ENCODE measurements at places on chromosomes 3 and 15.

DNA sequence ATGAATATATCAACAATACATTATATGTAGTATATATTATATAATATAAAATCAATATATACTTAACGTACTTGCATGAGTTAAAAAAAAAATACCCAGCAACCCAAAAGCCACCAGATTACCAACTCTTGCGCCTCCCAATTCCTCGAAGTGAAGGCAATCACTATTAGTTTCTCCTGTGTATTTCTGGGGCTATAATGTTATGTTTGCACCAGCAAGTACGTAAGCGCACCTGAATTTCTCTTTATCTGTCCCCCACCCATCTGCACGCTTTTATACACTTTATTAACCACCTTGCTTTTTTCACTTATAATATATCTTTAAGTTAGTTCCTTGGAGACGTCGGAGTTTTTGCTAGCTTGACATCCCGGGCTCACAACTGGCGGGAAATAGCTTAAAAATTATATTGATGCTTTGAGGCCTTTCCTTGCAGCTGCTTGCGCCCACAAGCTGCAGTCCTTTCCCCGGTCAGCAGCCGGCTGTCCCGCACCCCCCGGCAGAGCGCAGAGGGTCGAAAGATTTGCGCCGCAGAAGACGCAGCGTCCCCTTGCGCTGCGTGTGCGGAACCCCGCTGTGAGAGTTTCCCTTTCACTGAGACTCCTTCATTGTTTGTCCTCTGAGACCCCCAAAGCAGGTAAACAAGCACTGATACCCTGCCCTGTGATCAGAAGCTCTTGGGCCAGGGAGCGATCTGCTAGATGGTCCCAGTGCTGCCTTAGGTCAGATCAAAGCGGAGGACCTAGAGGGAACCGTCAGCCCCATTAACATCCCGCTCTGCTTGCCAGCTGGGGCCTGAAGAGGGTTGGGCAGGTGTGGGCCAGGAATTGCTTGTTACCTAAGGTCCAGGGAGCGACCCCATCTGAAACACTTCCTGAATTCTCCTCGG lies 8.9 kb upstream of the EOMES start:
- no peak for DNase-seq

DNA sequence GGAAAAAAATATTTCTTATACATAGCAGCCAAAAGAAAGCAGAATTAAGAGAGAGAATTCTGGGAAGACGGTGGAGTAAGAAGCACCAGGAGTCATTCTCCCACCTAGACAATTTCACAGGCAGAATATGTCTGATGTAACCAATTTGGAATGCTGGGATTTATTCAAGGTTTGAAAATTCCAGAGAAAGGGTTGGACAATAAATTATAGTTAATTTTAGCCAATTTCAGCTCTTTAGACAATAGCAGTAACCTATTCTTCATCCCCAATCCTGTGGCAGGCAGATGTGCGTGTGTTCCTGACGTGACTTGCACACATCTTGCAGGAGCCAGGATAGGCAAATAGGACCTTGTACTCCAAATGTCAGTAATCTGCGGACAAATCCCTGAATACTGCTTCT lies 541.0 kb upstream of the NAALADL2 start:
- DNase-seq, result no peak

DNA sequence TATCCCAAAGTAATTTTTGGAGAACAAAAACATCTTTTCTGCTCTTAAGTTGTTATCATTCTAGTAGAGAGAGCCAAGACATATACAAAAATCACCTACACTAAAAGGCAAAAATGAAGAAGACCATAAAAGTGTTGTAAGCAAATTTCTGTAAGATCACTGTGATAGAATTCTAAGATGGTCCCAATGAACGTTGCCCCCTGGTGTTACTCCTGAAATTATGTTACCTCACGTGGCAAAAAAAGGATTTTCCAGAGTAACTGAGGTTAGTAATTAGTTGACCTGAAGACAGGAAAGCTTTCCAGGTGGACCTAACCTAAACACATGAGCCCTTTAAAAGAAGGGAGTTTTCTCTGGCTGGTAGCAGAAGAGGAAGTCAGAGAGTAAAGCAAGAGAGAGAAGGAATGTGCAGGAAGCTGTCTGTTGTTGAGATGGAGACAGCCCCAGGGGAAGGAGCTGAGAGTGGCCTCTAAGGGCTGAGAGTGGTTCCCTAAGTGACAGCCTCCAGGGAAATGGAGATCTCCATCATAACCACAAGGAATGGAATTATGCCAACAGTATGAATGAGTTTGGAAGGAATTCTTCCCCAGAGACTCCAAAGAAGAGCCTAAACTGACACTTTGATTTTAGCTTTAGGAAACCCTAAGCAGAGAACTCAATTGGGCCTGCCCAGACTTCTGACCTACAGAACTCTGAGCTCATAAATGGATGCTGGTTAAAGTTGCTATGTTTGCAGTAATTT lies 205.9 kb downstream of the CD47 start:
- no peak for DNase-seq

DNA sequence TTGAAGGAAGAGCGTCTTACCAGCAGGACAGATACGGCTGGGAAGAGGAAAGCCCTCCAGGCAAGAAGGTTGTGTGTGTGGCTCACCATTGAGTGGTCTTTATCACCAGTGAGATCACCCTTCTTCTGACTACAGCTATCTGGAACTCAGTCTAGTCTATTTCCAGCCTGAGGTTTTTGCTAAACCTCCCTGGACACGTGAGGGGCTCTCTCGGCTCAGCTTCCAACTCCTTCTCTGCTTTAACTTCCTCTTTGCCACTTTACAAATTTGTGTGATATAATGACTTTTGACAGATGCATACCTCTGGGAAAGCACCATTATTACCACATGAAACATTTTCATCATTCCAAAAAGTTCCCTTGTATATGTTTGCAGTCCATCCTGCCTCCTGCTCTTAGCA lies 15.3 kb upstream of the ROPN1 start:
- DNase-seq, result no peak

GRCh38 chr3:163196815-163197374 lies 1700.3 kb downstream of the OTOL1 start:
- DNase-seq, result no peak

GRCh38 chr3:145903472-145904013 lies 257.4 kb downstream of the PLOD2 start:
- DNase-seq, result no peak

GRCh38 chr3:82558081-82558480 lies 796.6 kb upstream of the GBE1 start:
- no peak for DNase-seq

DNA sequence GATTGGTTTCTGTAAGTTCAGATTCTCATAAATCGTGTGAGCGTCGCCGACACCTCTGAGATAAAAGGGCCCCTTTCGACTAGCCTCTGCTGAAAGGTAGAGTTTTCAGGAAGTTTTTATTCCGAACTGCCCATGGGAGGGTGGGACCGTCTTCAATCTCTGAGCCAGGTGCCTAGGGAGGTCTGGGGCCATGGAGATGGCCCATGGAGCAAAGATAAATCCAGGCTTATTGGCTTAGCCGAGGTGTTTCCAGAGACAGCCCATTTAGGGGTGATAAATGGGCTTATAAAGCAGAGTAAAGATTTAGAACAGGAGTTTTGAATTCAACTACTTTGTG lies 442 bp downstream of the QTRT2 start:
- no peak for DNase-seq

DNA sequence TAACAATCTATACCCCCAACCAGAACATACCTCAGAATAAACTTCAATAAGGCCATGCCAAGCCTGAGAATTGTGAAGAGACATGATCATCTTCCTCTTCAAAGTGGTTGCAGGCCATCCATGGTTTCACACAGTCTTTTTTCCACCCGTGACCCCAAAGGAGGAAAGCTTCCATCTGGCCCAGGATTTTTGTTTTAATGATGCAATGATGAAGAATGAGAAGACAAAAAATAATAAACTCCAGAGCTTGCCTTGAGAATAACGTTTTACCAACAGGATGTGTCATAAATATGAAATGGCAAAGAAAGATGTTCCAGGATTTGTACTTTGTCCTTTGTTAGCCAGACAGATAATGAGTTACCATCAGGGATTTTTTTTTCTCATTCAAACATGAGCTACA lies 201.9 kb downstream of the WNT5A start:
- DNase-seq, result no peak

DNA sequence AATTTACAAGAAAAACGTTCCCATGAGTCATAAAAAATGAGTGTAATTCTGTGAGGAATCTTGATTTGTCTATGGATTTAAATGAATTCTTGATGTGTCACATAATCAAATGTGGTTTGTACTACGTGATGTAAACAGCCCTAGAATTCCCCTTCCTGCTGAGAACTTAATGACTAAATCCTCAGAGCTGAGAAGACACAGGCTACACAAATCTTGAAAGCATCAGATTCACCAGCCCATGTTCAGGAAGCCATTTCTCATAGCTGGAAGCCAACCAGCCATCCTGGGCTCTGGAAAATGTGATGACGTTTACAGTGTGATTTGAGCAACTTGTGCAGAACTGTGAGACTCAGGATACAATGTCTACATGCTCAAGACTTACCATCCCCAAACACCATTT lies 193.7 kb upstream of the MME start:
- no peak for DNase-seq

- no peak for DNase-seq
These were observed 21.6 kb downstream of the COL8A1 start for GRCh38 chr3:99659951-99660350.

GRCh38 chr15:88832820-88833730 lies 29.8 kb downstream of the ACAN start:
- no peak for DNase-seq

- DNase-seq, result no peak
These were observed 10.6 kb downstream of the TPM1 start for GRCh38 chr15:63052961-63053698.

GRCh38 chr3:187165144-187165543 lies 25.8 kb upstream of the RPL39L start:
- DNase-seq, result peak; percentile 8

DNA sequence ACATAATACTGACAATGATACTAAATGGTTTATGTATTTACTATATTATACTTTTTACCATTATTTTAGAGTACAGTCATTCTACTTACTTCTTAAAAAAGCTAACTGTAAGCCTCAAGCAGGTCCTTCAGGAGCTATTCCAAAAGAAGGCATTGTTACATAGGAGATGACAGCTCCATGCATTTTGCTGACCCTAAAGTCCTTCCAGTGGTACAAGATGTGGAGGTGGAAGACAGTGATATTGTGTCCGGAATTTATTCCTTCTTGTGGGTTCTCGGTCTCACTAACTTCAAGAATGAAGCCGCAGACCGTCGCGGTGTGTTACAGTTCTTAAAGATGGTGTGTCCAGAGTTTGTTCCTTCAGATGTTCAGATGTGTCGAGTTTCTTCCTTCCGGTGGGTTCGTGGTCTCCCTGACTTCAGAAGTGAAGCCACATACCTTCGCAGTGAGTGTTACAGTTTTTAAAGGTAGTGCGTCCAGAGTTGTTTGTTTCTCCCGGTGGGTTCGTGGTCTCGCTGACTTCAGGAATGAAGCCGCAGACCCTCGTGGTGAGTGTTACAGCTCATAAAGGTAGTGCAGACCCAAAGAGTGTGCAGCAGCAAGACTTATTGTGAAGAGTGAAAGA lies 20.9 kb downstream of the AVEN start:
- peak; percentile 71 for DNase-seq

DNA sequence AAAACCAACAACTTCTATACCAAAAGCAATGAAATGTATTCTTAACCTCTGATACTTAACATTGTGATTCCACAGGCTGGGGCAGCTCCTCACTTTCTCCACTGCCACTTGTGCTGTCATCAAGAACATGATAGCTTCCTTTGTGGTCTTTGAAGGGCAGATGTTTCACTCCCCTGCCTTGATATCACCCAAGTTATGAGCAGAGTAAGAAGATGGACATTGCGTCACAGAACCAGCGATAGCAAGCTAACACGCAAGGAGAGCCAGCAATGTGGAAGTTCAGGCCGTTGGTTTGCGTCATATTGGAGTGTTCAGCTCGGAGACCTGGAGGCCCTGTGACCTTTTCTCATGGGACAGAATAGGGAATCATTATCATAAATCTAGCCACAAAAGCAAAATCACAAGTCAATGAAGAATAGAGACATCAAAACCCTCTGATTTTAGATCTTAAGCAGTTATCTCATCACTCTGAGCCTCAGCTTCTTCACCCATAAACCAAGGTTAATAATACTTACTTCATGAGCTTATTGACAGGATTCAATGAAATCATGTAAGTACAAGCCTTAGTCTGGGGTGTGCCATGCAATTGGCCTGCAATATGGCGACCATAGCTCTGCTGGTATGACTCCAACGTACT lies 183.8 kb upstream of the THBS1 start:
- no peak for DNase-seq

GRCh38 chr3:48518069-48518468 lies 14.1 kb upstream of the SHISA5 start:
- no peak for DNase-seq

DNA sequence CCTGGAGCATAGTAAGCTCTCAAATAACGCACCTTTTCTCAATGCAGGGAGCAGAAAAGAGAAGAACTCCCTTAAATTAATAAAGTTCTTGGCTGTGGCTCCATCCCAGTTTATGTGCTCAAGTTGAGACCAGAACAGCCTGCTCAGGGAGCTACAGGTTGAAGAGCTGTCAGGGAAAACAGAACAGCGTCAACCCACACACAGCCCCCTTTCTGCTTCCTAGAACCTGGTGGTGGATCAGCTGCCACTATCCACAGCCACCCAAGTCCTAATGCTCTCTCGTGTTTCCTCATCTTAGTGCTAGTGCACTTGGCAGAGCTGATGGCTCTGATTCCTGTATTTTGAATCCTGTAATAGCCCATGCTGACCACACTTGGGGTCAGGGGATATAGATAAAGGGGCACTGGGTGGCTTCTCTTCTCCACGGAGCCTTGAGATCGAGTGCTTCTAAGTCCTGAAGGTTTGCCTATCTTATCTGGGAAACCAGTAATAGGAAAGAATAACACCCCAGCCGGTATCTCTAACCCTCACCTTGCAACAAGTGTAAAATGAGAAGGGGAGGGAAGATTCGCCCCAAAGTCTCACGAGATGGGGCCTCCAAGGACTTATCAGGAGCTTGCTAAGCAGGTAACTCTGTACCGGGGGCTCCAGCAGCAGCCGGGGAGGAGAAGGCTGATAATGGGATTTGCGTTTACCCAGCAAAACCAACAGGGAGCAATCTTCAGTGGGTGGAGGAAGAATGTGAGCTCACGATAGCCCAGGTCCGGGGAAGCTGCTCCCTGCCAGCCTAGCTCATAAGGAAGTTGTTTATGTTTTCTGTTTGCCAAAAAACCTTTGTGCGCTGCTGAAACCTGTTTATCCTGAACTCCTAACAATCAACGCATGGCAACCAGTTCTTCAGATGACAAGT lies 136.2 kb upstream of the ICE2 start:
- DNase-seq, result no peak

- no peak for DNase-seq
These were observed 429 bp upstream of the LOXL1 start for GRCh38 chr15:73925848-73926218.

GRCh38 chr15:39269352-39269751 lies 311.5 kb upstream of the THBS1 start:
- DNase-seq, result no peak

- DNase-seq, result no peak
These were observed 247.1 kb downstream of the CHST2 start for GRCh38 chr3:143366672-143367071.

- DNase-seq, result no peak
These were observed 18.9 kb upstream of the COPG1 start for GRCh38 chr3:129230311-129231019.

All from T-helper 2 cell (primary cell).